ENCODE measurements at places on chromosomes 3 and 15.

- peak; percentile 77 for DNase-seq
These were observed 682 bp downstream of the ITPKA start for GRCh38 chr15:41494190-41494921.

GRCh38 chr15:52060501-52060900 is 41.5 kb downstream of the MAPK6 start:
- DNase-seq, result no peak

DNA sequence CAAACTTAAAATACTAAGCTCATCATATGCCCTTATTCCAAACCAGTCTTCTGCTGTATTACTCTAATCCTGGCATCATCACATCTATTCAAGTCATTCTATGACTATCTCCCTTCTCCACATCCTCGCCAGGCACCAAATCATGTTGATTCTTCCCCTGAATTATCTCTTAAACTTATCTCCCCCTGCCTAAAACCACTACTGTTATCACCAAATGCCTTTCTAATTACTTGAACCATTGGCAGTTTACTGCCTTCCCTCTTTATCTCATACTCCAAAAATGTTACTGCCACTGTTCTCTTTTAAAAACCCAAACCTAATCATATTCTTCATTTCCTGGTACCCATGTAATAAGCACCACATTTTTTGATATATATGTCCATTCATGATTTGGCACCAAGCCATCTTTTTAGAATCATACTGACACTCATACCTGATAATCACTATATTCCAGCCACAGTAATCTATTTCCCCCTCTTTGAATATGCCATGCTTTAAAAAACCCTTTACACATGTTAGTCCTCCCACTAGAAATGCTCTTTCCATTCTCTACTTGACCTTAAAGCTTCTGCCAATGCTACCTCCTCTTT is 126.8 kb downstream of the PEAK1 start:
- no peak for DNase-seq

DNA sequence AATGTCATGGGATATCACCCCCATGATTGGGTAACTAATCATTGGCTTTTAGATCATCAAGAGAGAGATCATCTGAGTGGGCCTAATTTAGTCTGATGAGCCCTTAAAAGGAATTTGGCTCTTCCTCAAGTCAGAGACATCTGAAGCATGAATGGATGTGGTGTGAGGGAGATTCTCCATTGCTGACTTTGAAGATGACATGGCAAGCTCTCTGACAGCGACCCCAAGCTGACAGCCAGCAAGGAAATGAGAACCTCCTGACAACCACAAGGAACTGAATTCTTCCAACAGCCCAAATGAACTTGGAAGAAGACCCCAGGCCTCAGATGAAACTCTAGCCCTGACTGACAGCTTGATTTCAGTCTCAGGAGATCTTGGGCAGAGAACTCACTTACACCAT is 108.4 kb upstream of the SPATA12 start:
- no peak for DNase-seq

DNA sequence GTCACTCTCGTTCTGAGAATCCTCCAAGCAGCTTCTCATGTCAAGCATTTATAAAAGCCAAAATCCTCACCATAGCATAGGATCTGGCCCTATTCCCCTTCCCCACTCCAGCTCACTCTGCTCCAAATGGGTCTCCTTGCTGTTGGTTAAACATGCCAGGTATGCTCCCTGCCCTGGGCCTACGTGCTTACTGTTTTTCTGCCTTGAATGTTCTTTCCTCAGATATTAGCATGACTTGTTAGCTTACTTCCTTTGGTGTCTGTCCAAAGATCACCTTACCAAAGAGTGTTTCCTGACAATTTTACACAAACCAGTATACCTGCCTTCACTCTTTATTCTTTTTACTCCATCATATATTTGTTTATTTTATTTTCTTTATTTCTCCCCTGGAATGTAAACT is 33.1 kb upstream of the MYO5C start:
- no peak for DNase-seq

GRCh38 chr15:48415036-48415886 is 84.0 kb downstream of the DUT start:
- DNase-seq, result no peak

All from neural progenitor cell (in vitro differentiated cells).